Activated T-cell treated with anti-CD3 and anti-CD28 coated beads, Interleukin-2, amount 50 U/mL, for 72 hours (primary cell): ENCODE measurements at places on chromosomes 2 and 18. TPM values are rescaled to one million over a fixed set of nuclear protein-coding genes. Genes with fewer than 3 reads are reported as not detected.

DNA sequence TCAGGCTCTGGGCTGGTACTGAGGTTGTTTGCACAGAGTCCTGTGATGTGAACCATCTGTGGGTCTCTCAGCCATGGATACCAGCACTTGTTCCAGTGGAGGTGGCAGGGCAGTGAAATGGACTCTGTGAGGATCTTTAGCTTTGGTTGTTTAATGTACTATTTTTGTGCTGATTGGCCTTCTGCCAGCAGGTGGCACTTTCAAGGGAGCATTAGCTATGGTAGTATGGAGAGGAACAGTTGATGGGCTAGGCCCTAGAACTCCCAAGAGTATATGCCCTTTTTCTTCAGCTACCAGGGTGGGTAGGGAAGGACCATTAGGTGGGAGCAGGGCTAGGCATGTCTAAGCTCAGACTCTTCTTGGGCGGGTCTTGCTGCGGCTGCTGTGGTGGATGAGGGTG, 257.0 kb upstream of the GYPC start:
- H3K36me3 ChIP-seq, result no peaks in the 10 kb centered on the region
- no peaks in the 10 kb centered on the region for H3K4me1 ChIP-seq
- peak; percentile 29 for DNase-seq
- H3K27ac ChIP-seq, result no peak overlapping the region
- peaks cover 33% of the 10 kb centered on the region for H3K27me3 ChIP-seq

DNA sequence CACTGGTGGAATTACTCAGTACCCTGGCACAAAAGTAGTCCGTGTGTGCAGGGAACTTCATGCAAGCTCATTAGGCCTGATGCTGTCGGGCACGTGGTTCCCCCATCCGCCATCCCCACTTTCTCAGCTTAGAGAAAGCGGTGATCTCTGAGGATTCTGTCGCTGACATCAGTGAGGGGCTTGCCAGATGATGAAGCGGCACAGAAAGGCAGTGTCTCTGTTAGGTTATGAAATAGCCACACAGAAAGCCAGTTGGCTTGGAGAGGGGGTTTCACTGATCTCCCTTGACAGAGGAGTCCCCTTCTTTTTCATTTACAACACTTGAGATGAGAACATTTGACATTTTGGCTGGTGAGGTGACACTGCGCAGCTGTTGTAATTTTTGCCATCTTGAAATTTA, 179.7 kb downstream of the FAM210A start:
- no peak for DNase-seq
- H3K36me3 ChIP-seq, result peaks cover 6% of the 10 kb centered on the region
- H3K4me1 ChIP-seq, result peaks cover 8% of the 10 kb centered on the region
- H3K4me3 ChIP-seq, result no peak overlapping the region

- H3K4me3 ChIP-seq, result no peak overlapping the region
- H3K36me3 ChIP-seq, result no peaks in the 10 kb centered on the region
- H3K4me1 ChIP-seq, result no peaks in the 10 kb centered on the region
- H3K27me3 ChIP-seq, result no peaks in the 10 kb centered on the region
Observed at GRCh38 chr2:217774232-217774631, 228.6 kb downstream of the TNS1 start.

DNA sequence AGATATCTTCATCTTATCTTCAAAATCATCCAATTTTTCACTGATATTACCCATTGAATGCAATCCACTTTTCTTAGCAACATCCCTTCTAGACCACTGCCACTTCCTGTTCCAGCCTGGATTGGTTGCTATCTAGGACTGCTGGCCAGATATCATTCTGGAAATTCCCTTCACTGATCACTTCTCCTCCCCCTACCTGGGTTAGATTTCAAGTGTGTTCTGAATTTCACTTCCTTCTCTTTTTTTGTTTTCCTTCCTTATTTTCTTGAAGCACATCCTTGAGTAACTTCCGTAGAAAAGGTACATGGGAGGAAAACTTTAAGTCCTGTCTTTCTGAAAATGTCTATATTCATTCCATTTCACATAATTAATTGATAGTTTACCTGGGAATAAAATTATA, 82.0 kb upstream of the IL1R2 start:
- peaks cover 25% of the 10 kb centered on the region for H3K36me3 ChIP-seq
- peaks cover 15% of the 10 kb centered on the region for H3K4me1 ChIP-seq
- no peak for DNase-seq
- H3K27ac ChIP-seq, result no peak overlapping the region
- H3K27me3 ChIP-seq, result peaks cover 32% of the 10 kb centered on the region

MAP2 gene
- total RNA-seq, result 0.31 TPM

DNA sequence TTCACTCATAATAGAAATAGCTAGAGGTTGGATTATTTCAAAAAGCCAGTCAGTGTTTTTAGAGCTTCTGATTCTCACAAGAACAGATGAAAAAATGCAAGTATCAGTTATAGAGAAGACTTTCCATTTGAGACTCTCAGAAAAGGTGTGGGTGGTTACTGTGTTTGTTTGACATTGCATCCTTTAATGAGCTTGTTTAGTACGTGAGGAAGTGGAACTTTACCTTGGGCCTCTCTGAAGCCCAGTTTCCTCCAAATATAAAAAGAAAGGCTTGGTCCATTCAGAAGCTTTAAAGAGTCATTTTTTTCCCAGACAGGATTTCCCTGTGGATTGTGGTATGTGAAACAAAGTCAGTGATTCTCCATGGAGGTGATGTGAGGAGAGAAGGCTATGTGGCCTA, 89.9 kb upstream of the RANBP2 start:
- H3K27me3 ChIP-seq, result no peaks in the 10 kb centered on the region
- H3K4me3 ChIP-seq, result peak overlapping the region; percentile 27
- H3K4me1 ChIP-seq, result peaks cover 82% of the 10 kb centered on the region
- DNase-seq, result no peak

- peak overlapping the region; percentile 31 for H3K4me3 ChIP-seq
- H3K27me3 ChIP-seq, result no peaks in the 10 kb centered on the region
- DNase-seq, result no peak
- H3K27ac ChIP-seq, result peak overlapping the region; percentile 72
- peaks cover 14% of the 10 kb centered on the region for H3K36me3 ChIP-seq
Observed at GRCh38 chr2:28055325-28055970, 164.9 kb downstream of the BABAM2 start.
